DMS 273 treated with DMSO at 0.1 percent for 48 hours (cell line): ENCODE measurements at places on chromosomes 2 and 18.

GRCh38 chr2:236558993-236559978, 10.3 kb upstream of the ACKR3 start:
- no peak for DNase-seq

- no peak for DNase-seq
These were observed 52.0 kb downstream of the EIPR1 start for GRCh38 chr2:3325458-3326181.

- no peak for DNase-seq
These were observed 217.3 kb downstream of the ETAA1 start for GRCh38 chr2:67614454-67614853.

DNA sequence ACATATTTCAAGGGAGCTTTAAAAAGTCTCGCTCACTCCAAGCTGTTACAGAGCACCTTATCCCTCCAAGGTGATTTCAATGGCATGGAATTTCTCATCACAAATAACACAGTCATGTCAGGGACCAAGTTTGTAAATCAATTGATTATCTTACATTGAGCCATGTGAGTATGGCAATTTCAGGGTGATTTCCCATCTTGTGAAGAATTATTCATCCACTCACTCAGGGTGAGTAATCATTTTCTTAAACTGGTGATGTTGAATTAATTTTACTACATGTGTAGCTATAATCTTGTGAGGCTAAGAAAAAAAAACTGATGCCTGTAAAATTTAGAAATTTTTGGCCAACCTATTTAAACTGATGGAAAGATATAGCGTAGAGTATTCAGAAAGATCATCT, 3.3 kb upstream of the ABCA12 start:
- no peak for DNase-seq

GRCh38 chr2:44833171-44834069, 108.1 kb upstream of the SIX3 start:
- DNase-seq, result no peak

DNA sequence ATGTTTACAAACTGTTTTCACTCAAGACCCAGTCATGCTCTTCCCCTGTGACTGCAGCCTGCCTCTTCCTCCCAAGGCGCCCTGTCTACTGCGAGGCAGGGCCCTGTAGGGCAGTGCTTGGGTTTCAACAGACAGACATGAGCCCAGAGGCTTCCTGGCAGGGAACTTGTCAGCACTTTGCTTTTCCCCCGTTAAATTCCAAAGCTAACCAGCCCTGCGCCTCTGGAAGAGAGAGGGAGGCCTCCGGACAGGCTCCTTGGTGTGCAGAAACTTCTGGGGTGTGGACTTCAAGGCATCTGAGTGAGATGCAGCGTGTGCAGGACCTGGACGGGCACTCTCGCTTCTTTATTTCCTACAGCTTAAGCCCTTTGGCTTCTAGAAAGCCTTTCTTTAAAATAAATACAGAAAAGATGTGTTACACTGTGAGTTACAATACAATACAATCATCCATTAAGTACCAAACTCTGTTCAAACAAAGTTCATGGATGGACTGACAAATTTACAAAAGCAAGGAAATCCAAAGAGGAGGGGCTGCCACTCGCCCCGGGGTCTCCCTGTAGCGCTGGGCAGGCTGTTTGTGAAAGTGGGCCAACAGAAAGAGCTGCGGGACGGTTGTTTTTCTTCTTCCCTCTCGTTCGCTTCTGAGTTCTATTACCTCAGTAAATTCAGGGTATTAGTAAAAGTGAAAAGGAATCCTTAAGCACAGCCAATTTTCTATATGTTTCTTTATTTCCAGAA, 8.8 kb upstream of the ZNF516 start:
- no peak for DNase-seq

GRCh38 chr2:100643467-100643866, 80.7 kb downstream of the PDCL3 start:
- no peak for DNase-seq

- DNase-seq, result peak; percentile 53
These were observed 169.4 kb downstream of the THADA start for GRCh38 chr2:43426305-43427031.

DNA sequence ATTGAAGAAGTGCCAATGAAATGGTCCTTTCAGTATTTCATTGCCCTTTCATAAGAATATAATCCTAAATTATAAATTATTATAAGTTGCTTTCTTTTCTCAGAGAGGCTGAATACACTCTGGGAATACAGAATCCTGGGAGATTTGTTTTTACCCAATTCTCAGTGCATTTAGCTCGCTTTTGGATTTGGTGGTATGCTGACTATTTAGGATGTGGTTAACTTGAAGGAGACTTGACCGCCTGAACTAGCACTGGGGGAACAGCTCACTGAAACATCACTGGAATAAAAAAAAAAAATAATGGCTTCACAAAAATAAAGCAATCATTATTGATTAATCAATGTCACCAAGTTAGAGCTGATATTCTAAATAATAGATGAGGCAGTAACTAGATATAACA, 10.2 kb downstream of the TNFAIP6 start:
- no peak for DNase-seq

DNA sequence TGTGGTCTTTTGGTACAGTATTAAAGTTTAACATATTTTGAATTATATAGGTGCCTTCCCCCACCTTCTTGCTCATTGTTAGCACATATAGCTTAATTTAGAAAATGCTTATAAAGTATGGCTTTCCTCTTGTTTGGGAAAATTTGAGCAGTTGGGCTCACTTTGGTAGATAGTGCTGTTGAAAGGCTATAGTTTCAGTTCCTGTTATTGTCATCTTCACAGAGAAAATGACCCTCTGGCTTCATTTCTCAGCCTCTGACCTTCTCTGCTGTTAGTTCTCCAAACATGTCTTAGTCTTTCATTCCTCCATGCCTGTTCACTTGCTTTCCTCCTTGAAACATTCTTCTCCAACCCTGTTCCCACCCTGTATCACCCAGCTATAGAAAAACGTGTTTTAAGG, 200.6 kb downstream of the WDR7 start:
- no peak for DNase-seq

- DNase-seq, result peak; percentile 62
These were observed 152.0 kb upstream of the ZEB2 start for GRCh38 chr2:144671695-144672455.

GRCh38 chr2:68367953-68368653, 3.0 kb downstream of the PLEK start:
- DNase-seq, result no peak

GRCh38 chr2:46866770-46867246, 48.8 kb downstream of the MCFD2 start:
- no peak for DNase-seq

DNA sequence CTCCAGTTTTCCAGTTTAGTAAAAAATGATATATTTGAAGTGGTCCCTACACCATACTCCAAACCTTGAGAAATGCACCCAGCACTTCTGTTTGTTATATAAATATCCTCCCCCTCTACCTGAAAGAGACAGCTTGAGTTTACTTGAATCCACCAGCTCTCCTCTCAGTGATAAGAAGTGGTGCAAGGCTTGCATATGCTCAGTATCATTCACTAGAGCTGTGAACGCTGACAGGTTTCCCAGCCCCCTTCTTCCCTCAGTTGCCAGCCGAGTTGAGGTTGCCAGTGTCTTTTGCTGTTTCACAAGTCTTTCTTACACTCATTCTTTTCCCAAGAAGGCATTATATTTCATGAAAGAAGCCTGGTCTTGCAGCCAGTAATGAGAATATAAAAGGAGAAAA, 880.0 kb downstream of the LRRTM4 start:
- DNase-seq, result no peak

- no peak for DNase-seq
These were observed 154.0 kb downstream of the SATB2 start for GRCh38 chr2:199303728-199304177.

GRCh38 chr2:200378652-200379290, 72.3 kb downstream of the SPATS2L start:
- DNase-seq, result no peak

GRCh38 chr2:675982-676646, 1.1 kb downstream of the TMEM18 start:
- no peak for DNase-seq

DNA sequence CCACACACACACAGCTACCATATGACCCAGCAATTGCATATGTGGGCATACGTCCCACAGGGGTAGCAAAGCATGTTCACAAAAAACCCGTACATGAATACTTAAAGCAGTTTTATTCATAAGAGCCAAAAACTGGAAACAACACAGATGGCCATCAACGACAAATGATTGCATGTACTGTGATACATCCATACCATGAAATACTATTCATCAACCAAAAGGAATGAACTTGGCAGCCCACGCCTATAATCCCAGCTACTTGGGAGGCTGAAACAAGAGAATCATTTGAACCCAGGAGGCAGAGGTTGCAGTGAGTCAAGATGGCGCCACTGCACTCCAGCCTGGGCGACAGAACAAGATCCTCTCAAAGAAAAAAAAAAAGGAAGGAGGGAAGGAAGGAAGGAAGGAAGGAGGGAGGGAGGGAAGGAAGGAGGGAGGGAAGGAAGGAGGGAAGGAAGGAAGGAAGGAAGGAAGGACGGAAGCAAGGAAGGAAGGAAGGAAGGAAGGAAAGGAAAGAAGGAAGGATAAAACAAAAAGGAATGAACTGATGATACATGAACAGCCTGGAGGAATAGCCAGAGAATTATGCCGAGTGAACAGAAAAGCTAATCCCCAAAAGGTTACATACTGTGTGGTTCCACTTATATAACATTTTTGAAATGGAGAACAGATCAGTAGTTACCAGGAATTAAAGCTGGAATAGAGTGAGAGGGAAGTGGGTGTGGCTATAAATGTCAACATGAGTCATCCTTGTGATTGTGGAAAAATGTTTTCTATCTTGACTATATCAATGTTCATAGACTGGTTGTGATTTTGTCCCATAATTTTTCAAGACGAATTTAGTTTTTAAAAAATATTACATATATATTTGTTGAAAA, 19.6 kb upstream of the YPEL5 start:
- no peak for DNase-seq

- no peak for DNase-seq
These were observed 72.6 kb downstream of the ACTR2 start for GRCh38 chr2:65300134-65300760.

DNA sequence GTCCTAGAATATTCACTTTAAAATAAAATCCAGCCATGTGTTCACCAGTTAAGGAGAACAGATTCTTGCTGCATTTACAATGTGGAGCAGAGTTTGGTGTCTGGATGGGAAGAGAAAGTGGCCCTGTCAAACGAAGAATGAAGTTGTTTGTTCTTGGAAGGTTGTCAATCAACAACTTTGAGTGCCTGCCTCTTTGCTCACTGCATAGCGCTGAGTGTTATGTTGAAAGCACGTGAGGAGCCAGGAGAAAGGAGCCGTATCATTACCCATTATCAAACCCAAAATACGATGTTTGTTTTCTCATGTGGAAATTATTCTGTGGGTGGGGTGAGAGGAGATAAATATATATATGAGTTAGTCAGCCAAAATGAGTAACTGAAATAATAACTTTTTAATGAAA, 492.5 kb upstream of the POU3F3 start:
- DNase-seq, result no peak

- no peak for DNase-seq
These were observed 99.9 kb upstream of the CRACDL start for GRCh38 chr2:99035920-99036319.

DNA sequence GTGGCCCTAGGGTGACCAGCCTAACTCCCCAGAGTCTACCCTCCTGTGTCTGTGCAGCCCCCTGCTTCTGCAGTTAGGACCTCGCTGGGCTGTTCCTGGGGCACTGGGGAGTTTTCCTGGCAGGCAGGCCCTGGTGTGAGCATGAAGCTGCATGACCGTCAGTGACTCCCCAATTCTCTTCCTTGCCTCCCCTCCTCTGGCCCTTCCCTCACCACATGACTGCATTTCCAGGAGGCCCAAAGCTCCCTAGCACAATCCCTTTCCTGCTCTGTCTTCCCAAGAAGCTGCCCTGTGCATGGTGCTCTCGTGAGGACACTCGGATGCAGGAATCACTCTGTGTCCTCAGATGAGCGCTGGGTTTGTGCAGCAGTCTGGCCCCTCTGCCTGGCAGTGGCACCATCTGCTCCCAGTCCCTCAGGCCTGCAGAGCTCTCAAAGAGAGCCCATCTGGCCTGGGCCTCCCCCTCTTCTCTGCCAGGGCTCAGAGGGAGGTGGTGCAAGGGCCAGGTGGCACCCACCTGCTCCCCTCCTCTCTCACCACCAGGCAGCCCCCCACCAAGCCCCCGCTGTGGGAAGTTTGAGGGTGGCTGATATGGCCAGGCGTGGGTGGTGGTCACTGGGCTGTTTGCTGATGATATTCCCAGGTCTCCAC, 125.6 kb upstream of the HS6ST1 start:
- DNase-seq, result peak; percentile 39

DNA sequence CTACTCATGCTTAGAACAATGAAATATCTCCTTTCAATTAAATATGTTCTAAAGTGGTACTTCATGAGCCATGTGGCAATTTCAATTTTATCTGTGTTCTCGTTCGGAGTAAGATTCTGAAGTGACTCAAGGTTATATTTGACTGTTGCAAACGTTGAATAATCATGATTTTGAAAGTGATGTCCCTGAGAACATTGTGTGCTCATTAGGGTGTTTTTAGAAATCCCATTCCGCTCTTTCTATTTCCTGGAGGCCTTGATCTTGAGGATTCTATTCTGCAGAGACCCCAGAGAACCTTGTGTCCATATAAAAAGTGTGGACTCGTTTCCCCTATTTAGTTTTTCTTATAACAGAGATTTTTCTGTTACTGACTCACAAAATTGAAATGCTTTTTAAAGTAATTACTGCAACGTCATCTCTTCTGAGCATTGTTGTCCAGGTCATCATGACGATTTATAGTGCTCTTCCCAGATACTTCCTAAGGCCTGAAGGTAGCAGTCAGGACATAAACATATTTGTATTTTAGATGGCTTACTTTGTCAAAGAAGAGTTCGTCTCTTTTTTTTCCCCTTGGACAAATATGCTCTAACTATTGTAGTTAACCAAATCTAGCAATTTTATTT, 27.2 kb downstream of the IL1R2 start:
- no peak for DNase-seq

- DNase-seq, result peak; percentile 23
These were observed 430 bp upstream of the CHMP1B start for GRCh38 chr18:11850821-11851145.

GRCh38 chr2:31563273-31563839, 17.4 kb downstream of the SRD5A2 start:
- no peak for DNase-seq

DNA sequence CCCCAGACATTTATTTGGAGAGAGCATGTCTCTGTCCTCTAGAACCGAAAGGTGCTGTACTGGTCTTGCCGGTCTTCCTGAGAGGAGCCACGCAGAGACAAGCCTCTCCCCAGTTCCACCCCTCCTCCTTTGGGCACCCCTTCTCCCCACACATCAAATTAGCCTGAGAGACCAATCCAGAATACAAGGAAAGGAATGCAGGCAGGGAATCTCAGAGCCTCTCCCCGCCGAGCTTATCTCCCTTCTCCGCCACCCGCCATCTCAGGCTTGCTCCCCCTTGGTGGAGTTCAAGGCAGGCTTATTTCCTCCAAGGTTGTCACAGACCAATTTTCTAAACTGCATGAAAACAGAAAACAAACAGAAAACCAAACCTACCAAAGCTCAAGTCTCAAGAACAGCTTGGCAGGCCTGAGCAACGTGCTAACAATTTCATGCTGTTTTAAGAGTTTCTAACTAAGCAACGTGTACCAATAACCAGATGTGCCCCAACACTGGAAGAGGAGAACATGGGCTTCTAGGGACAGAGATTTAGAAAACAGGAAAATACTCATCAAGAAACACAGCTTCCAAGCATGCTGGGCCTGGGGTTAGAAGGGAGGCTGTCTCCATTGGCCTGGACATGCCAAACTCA, 124.5 kb upstream of the PKDCC start:
- DNase-seq, result no peak
